NCI-H187 (cell line): ENCODE measurements at places on chromosomes 4 and X.
A peak's percentile ranks its signal among the peaks of the same experiment; 100 is the strongest.

GRCh38 chr4:1713003-1713851 is 1.1 kb upstream of the SLBP start:
- no peak for DNase-seq

DNA sequence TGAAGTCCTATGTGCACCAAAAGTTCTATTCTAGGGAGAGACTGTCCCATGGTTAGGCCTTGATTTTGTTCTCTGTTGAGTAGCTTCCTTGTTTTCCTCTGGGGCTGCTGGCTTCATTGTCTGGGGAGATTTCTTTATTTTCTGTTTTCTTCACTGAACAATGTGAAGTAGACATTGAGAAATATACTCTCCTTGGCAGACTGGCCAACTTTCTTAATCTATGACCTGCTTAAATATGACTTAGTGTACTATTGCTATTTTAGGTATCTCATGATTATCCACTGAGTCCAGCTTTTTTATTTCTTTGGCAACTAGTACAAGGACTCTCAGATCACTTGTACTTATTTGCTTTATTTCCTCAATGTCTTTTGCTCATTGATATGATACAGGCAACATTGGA is 1594.6 kb downstream of the ARAP2 start:
- DNase-seq: no peak

DNA sequence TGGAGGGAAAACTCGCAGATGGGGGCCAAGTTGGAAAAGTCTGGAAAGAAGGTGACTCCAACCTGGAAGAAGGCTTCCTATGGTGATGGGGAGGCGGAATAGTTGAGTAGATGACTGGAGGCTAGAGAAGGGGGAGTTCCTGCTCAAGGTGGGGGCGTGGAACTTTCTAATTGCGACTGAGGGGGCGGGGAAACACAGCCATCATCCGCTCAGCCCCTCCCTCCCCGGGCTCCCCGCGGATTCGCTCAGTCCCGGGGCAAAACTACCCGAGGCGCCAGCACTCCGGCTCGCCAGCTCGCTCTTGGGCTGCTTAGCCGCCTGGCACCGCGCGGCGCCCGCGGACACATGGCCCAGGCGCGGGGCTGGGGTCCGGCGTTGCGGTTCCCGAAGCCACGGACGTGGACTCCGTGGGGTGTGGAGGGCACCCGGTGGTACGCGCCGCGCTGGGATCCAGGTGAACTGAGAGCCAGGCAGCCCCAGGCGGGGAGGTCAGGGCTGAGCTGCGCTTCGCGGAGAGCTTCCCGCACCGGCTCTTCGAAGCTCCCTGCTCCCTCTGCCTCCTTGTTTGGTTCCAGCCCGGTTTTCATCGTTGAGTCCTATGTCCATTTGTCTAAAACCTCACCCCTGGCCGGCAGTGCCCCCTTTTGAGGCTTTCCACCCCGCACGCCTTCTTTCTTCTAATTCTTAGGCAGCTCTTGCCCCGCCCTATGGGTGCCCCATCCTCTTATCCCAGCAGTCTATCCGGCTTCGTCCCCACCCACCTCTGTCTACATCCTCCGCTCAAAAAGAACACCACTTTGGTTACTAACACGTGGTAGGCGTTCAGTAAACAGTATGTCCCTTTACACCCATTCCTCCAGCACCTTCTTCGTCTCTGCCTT is 38.9 kb downstream of the STARD8 start:
- DNase-seq: no peak

DNA sequence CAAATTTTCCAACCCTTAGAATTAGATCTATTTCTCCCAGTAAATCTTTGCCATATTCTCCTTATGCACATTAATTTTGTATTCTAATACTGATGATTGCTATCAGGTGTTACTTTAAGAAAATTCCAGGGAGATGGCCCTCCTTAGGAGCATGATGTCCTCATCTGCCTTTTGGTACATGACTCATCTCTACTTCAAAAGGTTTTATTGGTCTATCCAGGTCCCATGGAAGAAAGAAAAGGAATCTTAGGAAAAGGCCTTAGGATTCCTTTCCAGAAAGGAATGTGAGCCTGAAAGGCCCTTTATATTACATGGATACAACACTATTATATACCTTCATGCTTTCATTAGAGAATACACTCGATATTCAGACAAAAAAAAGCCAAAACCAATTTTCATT is 968.2 kb downstream of the STIM2 start:
- DNase-seq: no peak

- peak; percentile 50 for DNase-seq
Observed at GRCh38 chr4:20445933-20446723, 194.4 kb downstream of the SLIT2 start.

DNA sequence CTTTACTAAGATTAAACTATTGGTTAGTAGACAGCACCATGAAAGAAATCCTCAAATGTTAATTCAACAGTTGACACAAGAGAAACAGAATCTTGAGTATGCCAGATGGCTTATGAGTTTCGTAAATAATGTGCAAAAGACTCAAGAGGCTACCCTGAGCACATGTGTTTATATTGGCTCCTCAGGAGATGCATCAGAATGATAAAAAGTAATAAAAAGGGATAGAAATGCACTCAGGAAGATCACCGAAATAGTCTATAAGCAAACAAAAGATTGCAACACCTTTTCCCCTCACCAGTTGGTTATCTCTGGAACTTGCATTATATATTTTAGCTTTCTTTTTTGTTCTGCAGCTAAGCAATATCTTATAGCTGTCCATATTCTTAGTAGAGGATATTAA is 84.4 kb downstream of the SCFD2 start:
- DNase-seq: no peak

- no peak for DNase-seq
Observed at GRCh38 chr4:159206427-159206871, 103.6 kb downstream of the RAPGEF2 start.

DNA sequence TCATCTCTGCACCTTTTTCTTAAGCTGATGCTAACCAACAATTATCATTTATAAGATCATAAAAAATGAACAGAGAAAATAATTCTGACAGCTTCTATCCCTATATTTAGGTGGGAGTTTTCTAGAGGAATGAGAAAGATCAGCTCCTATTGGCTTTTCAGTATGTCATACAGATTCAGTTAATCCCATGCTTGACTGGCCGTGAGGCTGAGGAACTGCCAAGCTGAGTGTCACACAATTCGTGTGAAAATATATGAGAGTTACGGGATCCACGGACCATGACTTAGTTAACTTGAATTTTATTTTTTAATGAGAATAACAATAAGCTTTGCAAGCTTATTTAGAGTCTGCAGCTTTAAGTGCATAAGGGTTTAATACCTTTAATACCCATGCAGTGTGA is 37.5 kb downstream of the PHEX start:
- no peak for DNase-seq

- no peak for DNase-seq
Observed at GRCh38 chr4:88177983-88178625, 19.7 kb upstream of the ABCG2 start.

- DNase-seq: no peak
Observed at GRCh38 chr4:94911106-94911505, 153.4 kb downstream of the BMPR1B start.
